D341Med (cell line): ENCODE measurements at places on chromosomes 7 and 10.
A peak's percentile ranks its signal among the peaks of the same experiment; 100 is the strongest.

DNA sequence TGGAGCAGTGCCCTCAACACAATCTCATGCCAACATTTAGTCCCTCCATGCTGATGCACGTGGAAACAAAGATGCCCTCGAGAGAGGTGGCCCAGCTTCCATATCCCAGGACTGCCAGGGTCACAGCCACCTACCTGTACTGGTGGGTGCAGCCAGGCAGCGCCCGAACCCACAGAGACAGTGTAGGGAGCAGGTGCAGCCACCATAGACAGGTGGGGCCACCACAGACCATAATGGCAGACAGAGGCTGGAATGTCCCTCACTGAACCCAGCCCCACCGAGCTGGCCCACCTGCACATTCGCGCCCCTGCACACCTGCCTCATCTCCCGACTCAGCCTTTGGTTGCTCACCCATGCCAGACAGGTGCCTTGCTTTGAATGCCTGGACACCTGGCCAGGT lies 18.3 kb upstream of the CPXM2 start:
- no peak for DNase-seq

GRCh38 chr7:33654676-33655075 lies 250.7 kb upstream of the BMPER start:
- no peak for DNase-seq

DNA sequence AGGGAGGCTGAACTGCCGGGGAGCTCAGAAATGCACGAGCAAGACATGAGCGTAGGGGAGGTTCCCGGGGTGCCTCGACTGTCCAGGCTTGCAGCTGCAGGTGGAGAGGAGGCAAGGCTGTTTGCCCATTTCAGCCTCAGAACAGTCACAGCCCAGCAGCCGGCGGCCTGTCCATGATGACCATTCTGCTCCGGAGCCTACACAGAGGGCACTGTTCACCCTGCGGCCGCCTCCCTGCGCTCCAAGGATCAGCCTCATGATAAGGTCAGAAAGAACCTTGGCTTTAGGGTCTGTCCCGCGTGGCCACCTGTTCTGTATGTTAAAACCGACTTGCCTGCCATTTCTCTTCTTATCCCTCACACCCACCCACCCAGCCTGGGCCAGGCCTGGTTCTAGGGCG lies 21.9 kb upstream of the CFAP46 start:
- DNase-seq = no peak

DNA sequence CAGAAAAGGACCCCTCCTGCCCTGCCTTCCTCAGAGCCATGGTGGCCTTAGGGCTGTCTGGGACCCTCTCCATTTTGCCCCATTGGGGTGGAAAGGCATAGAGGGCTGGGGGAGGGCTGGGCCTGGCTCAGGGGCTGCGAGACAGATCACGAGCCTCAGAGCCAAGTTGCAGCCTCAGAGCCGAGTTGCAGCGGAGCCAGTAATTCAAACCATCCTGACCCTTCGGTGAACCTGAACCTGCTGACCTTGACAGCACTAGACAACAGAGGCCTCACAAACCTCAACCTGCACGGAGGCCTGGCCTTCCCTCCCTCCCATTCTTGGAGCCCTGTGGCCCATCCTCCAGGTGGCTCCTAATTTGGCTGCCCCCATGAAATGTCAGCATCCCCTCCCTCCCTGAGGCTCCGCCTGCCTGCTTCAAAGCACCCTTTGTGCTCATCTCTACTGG lies 45.4 kb downstream of the PAX2 start:
- DNase-seq = no peak

- DNase-seq = peak; percentile 88
These were observed 7.8 kb upstream of the TRIM56 start for GRCh38 chr7:101077303-101078086.

- no peak for DNase-seq
These were observed 84.9 kb downstream of the GRB10 start for GRCh38 chr7:50697748-50698147.

GRCh38 chr7:46767071-46767470 lies 814.8 kb downstream of the TNS3 start:
- no peak for DNase-seq

DNA sequence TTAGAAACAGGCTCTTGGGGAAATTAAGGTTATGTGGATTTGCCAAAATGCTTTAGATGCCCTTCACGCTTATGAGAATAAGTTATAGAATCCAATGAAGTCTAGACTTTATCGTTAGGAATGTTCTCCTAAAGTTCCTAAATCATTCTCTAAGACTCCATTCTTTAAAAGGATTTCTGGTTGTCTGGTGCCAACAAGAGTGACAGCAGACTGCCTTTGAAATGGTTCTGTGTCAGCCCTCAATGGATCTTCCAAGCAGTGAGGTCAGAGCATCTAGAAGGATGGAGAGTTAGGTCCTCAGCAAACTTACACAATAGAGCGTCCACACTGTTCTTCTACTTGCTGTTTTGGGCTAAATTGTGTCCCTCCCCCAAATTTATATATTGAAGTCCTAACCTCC lies 473.3 kb downstream of the GATA3 start:
- no peak for DNase-seq

DNA sequence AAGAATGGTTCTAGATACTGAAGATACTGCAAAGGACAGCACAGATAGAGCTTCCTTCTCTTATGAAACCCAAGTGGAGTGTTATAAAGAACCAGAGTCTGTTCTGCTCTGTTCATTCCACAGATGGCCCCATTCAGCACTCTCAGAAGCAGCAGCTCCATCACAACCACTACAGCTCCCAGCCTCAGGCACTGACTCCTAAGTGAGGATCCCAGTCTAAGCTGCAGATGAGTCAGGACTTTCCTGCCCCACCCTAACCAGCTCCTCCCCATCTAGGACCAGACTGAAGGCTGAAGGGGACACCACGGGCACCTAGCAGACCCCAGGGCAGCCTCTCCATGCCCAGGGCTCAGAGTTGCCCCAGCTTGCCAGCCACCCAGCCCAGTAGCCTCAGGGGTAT lies 379.8 kb downstream of the GRID1 start:
- DNase-seq = no peak

DNA sequence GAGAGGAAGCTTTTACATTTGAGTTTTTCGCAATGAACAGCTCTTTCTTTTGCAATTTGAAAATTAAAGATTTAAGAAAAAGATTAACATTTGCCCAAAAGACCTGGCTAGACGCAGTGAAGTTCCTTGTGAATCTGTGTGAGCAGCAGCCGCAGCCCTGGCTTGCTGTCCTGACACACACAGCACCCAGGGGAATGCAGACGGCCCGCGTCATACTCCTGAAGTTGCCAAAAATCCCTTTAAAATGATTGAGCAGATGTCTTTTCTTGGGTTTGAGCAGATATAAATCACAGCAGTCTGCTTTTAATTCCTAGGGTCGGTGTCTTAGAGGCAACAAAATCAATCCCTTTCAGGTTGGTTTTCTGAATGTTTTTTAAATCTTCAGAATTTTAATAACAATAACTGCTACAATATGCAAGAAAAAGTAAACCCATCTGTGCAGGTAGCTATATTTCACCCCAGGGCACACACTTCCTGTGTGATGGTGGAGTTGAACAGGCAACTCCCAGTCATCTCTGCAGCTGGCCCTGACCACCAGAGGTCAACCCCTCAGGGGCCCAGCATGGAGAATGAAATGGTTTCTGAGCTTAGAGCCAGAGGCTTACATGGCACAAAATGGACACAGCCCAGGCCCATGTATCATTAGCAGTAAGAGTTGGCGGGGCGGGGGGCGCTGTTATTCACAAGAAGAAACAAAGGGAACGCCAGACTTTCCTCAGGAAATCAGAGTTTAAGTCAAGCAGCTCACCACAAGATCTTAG lies 32.2 kb upstream of the TRIL start:
- DNase-seq = peak; percentile 55

DNA sequence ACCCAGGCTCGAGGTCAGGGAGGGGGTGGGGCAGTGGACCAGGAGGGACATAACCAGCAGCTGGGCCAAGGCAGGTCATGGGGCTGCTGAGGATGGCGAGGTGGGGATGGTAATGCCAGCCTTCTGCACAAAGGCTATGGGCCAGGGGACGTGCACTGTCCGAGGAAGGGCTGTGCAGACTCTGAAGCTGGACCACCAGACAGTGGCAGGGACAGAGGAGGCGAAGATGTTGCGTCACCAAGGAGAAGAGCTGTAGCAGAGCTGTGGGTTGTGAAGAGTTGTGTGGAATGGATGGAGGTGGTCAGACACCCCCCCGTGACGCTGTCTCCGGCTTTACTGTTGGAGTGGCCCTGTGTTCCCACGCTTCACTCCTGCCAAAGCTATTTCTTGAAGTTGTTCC lies 1.8 kb downstream of the CLEC2L start:
- DNase-seq = no peak

GRCh38 chr7:74083928-74084721 lies 521 bp downstream of the LIMK1 start:
- DNase-seq = peak; percentile 82

GRCh38 chr7:158494162-158494586 lies 93.4 kb downstream of the PTPRN2 start:
- no peak for DNase-seq

GRCh38 chr10:122295451-122295809 lies 24.3 kb downstream of the BTBD16 start:
- DNase-seq = no peak

DNA sequence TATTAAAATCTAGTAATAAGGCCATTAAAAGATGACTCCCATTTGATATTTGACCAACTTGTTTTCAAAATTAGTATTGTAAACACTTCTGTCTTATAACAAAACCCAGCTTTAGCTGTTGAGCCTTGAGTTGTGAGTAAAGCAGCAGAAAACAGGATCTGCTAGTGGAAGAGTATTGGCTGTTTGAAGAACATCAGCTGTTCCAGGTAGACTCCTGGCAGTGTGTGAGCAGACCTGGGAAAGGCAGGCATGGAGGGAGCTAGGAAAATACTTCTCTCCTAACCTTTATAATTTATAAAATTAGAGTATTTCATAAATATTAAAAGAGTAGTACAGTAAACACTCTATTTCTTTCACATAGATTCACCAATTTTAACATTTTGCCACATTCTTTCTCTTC lies 29.0 kb downstream of the KAT6B start:
- no peak for DNase-seq

DNA sequence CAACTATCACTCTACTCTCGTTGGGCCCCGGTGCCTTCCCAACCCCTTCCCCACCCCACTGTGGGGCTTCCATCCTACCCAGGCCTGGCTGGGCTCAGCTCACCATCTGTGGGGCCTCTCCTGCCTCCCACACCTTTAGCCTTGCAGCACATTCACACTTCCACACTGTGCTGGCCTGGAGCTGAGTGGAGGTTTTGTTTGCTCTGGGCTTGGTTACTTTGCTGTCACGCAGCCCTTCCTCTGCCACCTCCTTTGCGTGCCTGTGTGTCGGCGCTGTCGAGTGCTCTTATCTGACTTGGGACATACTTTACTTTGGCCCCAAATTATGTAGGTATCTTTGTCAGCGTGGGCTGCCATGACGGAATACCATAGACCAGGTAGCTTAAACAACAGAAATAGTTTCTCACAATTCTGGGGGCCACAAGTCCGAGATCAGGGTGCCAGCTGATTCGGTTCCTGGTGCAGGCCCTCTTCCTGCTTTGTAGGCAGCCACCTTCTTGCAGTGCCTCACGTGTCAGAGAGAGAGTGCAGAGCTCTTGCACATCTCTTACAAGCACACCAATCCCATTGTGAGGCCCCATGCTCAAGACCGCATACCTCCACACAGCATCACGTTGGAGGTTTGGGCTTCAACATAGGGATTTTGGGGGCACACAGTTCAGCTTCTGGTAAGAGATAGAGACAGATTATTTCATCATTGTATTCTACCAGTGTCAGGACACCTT lies 89.0 kb downstream of the CUL1 start:
- no peak for DNase-seq

GRCh38 chr10:88592381-88592780 lies 5.8 kb downstream of the LIPJ start:
- DNase-seq = no peak

DNA sequence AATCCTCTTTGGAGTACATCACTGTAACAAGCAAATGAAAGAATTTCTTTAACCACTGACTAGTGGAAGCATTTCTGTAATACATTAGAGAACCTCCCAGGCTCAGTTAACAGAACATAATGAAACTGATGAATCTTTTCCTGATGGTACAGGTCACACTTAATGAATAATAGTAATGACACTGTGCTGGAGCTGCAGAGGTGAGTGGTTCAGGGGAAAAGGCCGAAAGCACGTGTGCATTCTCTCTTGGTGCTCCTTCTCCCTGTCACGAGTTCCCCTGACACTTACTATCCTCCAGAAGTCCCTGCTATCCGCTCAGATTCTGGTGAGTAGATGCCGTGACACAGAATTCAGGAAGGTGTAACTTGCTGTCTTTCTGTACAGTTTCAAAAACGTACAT lies 8.0 kb downstream of the HIPK2 start:
- no peak for DNase-seq

- DNase-seq = no peak
These were observed 763.5 kb downstream of the AUTS2 start for GRCh38 chr7:70361821-70362220.

DNA sequence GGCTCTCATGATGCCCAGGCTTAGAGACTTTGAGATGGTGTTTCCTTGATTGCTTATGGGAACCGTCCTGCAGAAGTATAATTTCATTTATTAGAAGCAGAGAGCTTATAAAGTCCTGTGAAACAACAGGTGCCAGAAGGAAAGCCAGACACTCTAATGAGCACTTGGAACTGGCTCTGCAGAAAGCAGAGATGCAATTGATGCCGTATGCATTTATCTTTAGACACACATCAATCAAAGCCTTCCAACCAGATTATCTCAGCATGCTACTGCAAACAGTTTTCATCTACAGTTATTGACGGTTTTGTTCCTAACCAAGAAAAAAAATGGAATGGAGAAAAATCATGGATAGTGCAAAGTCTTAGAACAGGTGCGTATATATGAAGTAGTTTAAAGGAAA lies 371.7 kb upstream of the PRKCQ start:
- DNase-seq = no peak

DNA sequence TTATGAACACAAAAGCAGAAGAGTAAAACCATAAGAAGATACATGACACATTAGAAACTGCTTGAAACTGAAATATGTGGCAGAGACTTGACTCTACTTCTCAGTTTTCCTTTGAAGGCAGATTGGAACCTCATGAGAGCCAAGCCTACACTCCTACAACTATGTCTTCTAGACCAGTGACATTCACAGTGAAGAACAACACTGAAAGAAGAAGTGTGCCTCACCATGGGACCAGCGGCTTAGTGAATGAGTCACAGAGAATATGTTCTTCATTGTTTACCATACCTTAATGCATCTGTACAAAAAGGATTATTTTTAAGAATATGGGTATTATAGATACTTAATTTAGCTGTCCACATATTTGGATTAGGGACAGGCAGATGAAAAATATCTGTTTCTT lies 248.3 kb downstream of the CDC14C start:
- no peak for DNase-seq
